ENCODE measurements at places on chromosomes 13 and 19.

- DNase-seq: no peak
These were observed 254.6 kb downstream of the DCLK1 start for GRCh38 chr13:35876601-35877000.

- no peak for DNase-seq
These were observed 80.4 kb downstream of the LRCH1 start for GRCh38 chr13:46633416-46633815.

- no peak for DNase-seq
These were observed 229.8 kb downstream of the KLF5 start for GRCh38 chr13:73288596-73288995.

GRCh38 chr13:48161530-48162179, 66.8 kb upstream of the MED4 start:
- no peak for DNase-seq

- no peak for DNase-seq
These were observed 100.2 kb downstream of the ENOX1 start for GRCh38 chr13:43686557-43686956.

DNA sequence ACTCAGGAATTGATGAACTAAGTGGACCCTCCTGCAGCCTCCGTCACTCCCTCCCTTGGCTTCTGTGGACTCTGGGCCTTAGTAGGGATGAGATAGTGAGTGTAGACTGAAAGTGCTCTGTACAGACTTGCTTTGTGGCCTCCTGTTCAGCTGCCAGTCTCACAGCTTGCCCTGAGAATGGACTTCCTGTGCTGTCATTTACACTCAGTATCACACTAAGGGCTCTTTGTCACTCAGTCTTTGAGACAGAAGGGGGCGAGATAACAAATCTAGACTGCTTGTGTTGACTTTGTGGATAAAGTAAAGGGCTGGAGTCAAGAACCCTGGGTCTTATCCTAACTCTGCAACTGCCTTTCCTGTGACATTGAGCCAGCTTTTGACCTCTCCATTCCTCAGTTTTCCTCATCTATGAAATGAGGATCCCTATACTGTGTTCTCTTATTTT, 21.0 kb upstream of the SPRY2 start:
- DNase-seq: no peak

DNA sequence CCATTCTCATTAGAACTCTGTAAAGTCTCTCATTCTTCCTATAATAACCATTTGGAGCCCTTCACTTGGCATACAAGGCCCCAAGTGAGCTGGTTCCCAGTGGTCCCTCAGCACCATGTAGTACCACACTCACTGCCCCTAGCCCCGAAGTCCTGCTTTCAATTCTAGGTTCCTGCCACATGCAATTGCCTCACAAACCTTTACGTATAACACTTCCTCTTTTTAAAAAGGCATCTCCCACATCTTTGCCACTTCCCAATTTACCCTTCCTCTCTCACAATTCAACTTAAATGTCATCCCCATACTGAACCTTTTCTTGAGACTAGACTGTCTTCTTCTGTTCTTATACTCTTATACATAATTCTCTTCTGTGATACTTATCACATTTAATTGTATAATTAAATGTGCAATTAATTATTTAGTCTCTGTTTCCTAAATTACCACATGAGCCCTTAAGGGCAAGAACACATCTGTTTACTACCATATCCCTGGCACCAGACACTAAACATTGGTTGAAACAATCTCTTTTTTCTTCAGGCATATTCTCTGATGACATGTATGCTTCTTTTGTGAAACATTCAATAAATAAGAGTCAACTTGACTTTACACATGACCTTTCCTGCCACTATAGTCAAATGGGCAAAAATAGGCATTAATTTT, 304.0 kb downstream of the SPRY2 start:
- DNase-seq: no peak

DNA sequence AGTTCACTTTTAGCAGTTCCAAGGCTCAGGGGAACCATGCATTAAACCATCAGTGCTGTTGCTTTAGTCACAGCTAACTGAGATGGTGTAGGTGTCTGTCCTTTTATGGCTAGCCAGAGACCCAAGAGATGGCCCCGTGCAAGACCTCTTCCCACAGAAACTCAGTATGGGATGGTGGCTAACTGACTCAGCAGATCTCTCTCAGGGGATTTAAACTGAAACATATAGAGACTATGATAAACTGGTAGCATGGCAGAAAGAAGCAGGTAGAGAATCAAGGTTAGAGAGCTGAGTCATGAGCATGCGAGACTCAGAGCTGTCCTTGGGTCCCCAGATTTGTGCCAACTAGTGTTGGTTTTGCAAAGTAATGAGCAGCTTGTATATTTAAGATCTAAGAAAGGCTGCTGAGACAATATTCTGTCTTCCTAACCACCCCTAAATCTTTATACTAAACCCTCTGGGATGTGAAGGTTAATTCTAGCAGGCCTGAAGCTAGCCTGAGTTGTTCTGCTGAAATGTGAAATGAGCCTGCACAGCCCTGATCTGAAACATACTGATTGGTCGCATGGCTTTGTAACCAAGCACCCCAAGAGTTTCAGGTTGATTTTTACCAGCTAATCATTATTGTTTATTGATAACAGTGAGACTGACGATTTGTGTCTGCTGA, 6.5 kb upstream of the SCEL start:
- no peak for DNase-seq

DNA sequence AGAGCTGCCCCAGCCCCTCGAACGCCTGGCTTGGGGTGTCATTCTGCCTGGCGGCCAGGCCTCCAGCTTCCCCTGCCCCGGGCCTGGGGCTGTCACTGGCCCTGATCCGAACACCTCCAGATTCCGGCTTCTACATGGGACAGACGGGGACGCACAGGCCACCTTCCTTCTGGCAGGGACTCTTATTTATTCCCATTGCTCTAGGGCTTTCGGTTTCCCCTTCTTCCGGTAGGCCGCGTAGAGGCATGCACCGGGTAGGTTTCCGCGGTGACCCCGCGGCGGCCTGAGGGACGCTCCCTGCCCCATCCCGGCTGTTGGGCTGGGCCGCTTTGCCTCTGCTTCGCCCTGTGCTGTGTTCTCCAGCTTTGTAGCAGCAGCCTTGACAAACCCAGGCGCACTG, 28.2 kb downstream of the CERS1 start:
- no peak for DNase-seq

GRCh38 chr13:107534548-107534947, 680.8 kb downstream of the LIG4 start:
- DNase-seq: no peak

DNA sequence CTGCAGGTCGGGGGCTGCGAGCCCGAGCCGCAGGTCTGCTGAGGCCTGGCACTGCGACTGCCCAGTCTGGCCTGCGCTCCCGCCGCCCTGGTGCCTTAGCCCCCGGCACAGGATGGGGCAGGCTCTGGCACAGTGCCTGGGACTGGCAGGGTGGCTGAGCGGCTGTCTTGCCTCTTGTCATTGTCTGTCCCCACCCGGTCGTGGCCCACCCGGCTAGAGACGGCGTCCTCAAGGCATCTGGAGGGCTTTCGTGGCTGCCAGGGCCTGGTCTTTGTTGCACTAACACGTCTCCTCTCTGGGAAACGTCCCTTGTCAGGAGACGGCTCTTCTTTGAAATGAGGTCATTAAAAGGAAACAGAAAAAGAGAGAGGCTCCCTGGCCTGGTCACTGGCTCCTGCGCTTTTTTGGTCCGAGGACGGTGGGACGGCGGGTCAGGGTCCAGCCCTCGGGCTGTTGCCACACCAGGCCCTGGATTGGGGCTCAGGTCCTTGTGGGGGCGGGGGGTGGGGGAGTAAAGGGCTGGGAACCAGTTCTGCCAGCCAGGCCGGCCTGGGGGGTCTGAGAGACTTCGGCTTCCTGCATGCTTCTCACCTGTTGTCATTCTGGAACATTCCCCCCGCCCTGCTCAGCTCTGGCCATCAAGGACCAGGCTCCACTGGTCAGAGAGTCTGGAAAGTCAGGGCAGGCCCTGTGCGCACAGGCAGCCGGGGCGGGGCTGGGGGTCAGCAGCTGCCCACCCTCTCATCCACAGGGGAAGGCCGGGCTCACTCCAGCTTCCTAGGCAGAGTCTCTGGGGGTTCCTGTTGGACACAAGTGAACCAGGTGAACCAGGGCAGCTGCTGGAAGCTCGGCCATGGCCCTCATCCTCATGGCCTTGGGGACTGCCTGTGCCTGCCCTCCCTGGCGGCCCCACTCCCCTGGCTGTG, 6.2 kb upstream of the ZNF554 start:
- DNase-seq: no peak

- peak; percentile 34 for DNase-seq
These were observed 577 bp downstream of the ZNF181 start for GRCh38 chr19:34734537-34735103.

GRCh38 chr13:29279356-29280254, 315.9 kb downstream of the SLC7A1 start:
- no peak for DNase-seq

DNA sequence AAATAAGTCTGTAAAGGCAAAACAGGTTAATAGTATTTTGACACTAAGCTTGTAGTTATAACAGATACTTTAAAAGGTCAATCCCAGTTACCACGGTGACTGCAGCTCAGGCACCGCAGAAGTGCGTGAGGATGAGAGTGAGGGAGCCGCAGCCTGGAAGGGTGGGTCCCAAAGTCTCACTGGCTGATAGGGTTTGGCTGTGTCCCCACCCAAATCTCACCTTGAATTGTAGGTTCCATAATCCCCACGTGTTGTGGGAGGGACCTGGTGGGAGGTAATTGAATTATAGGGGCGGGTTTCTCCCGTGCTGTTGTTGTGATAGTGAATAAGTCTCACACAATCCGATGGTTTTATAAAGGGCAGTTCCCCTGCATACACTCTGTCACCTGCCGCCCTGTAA, 40.0 kb upstream of the GAS6 start:
- no peak for DNase-seq

DNA sequence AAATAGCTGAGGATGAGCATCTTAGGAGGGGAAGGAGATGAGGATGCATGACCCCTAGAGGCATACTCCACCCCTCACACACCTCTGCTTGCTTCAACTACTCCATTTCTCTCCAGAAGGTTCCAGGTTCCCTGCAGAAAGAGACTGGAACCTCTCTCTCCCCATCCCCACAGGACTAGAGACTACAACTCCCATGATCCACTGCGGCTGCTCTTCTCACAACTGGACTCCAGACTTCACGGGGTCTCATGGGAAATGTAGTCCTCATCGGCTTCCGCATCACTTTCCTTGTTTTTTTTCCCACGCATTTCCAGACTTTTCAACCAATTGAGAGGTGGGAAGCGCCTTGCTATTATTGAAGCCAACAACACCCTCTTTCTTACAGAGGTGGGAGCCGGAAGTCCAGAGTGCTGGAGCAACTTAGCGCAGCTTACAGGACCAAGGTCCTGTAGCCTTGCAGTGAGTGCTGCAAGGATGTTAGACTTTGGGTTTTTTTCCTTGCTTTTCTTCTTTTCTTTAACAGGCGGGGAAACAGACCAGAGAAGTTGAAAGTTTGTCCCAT, 13.9 kb upstream of the CACNG6 start:
- DNase-seq: peak; percentile 83

DNA sequence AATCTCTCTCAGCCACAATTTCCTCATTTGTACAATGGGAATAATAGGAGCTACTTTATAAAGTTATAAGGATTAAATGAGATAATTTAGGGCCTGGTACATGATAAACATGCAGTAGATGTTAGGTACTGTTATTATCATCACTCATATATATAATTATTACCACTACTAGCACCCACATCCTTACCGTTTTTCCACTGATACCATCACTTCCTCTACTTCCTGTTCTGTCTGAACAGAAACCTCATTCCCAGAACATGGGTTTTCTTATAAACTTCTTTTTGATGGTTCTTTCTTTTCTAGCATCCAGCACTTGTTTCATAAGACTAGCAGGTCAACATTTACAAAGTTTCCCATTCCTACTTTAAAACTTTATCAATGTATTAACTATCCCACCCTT, 6.3 kb downstream of the CDADC1 start:
- no peak for DNase-seq

GRCh38 chr19:47601180-47601904, 7.6 kb upstream of the BICRA start:
- DNase-seq: no peak

- DNase-seq: no peak
These were observed 32.6 kb upstream of the RFC3 start for GRCh38 chr13:33785384-33785783.

GRCh38 chr13:45269204-45269603, 68.4 kb upstream of the KCTD4 start:
- DNase-seq: no peak

- no peak for DNase-seq
These were observed 39.8 kb upstream of the MCF2L start for GRCh38 chr13:112928972-112929782.

GRCh38 chr13:43797869-43798268, 11.1 kb upstream of the ENOX1 start:
- no peak for DNase-seq

DNA sequence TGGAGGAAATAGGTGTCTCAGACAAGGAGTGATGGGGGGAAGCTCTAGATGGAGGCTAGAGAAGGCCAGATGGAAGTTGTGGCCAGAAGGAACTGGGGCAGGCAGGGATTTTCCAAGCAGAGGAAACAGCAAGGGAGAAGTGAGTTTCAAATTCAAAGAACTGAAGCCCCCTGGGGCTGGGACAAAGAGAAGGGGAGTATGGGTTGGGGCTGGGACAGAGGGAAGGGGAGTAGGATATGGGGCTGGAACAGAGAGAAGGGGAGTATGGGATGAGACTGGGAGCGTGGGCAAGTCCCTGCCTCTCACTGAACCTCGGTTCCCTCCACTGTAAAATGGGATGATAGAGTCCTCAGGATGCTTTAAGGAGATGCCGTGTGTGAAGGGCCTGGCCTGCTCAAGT, 1.9 kb upstream of the GTF2F1 start:
- DNase-seq: no peak

DNA sequence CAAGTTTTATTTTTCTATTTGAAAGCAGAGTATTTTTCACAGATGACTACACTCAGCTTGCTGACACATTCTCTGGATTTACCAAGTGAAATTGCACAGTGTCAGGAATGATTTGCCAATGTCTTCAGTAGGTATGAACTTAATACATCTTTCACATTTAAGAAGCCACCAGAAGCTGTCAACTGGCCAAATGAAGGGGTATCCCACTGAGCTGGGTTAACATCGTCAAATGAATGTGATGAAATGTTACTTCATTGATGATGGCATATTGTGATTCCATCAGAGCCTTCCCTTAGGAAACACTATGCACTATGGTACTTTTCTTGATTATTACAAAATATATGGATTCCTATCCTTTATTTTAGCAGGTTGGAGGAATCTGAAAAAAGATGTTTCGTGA, 592.3 kb downstream of the FGF9 start:
- DNase-seq: no peak

- DNase-seq: no peak
These were observed 46.4 kb upstream of the ZNF254 start for GRCh38 chr19:24040621-24041020.

GRCh38 chr13:112893570-112894422, 75.2 kb upstream of the MCF2L start:
- DNase-seq: no peak

- DNase-seq: no peak
These were observed 1.7 kb downstream of the MAP3K10 start for GRCh38 chr19:40192758-40193586.

- peak; percentile 40 for DNase-seq
These were observed 11.6 kb downstream of the NFILZ start for GRCh38 chr19:8641908-8642547.

GRCh38 chr13:41905600-41906254, 55.2 kb downstream of the VWA8 start:
- DNase-seq: no peak
